ENCODE measurements at places on chromosomes 3 and 15.

- DNase-seq: no peak
Observed at GRCh38 chr15:28140062-28140461, 40.9 kb upstream of the OCA2 start.

- DNase-seq: no peak
Observed at GRCh38 chr3:18538463-18539230, 113.5 kb upstream of the SATB1 start.

GRCh38 chr3:127173516-127174166, 19.3 kb upstream of the PRR23E start:
- DNase-seq: no peak

- DNase-seq: no peak
Observed at GRCh38 chr15:54197995-54198394, 219.8 kb downstream of the UNC13C start.

DNA sequence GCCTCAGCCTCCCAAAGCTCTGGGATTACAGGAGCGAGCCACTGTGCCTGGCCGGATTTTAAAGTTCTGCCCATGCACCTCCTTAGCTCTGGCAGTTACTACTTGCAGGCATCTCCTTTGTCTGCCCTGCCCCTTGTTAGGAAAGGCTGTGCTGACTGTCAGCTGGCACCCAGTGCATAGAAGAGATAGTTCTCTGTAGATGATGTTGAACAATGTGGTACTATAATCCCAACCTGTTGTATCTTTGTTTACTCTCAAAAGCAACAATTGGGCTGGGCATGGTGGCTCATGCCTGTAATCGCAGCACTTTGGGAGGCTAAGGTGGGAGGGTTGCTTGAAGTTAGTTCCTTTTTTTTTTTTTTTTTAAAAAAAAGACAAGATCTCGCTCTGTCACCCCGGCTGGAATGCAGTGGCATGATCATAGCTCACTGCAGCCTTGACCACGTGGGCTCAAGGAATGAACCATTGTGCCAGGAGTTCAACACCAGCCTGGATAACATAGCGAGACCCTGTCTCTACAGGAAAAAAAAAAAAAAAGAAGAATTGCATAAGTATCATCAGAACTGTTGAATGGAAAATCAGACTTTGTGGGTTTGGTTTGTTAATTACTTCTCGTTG, 30.6 kb downstream of the FLNB start:
- no peak for DNase-seq

DNA sequence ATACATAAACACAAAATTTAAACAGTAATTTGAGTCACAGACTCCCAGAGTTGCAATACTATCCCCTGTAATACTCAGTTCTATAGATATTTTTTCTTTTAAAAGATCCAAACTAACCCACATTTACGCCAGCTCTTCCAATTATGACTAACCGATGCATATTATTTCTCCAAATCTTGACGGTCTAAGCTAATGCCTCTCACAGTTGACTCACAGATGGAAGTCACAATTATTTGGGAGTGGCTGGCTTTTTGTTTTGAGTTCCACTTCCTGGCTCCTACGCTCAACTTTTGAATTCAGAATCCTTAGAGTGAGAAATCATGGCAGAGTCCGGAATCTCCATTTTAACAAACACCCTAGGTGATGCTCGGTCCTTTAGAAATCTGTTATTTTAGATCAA, 749.9 kb downstream of the FHIT start:
- DNase-seq: no peak

GRCh38 chr3:41002104-41002503, 197.2 kb upstream of the CTNNB1 start:
- DNase-seq: no peak

DNA sequence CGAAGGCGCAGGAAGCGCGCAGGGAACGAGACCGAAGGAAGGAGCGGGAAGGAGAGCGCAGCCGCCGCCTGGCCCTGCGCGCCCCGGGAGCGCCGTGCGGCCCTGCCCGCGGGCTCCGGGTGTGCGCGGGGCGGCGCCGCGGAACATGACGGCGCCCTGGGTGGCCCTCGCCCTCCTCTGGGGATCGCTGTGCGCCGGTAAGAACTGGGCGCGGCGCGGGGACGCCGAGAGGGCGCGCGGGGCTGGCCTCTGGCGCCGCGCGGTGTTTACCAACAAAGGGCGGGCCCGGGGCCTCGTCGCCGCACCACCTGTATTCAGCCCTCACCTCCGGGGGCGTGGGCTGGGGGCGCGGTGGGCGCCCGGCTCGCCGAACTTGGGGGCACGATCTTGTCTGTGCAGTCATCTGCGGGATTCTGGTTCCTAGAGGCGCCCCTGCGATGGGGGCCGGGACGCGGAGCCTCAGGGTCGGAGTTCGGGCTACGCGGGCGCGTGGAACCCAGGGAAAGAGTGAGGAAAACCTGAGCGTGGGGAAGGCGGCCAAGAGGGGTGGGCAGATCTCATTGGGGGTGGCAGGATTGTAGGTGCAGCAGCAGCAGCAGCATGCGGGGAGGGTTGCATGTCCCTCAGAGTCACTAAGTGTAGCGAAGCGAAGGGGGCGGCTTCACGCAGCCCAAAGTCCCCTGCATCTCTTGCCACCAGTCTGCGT, 641 bp downstream of the ACVR2B start:
- peak; percentile 82 for DNase-seq

DNA sequence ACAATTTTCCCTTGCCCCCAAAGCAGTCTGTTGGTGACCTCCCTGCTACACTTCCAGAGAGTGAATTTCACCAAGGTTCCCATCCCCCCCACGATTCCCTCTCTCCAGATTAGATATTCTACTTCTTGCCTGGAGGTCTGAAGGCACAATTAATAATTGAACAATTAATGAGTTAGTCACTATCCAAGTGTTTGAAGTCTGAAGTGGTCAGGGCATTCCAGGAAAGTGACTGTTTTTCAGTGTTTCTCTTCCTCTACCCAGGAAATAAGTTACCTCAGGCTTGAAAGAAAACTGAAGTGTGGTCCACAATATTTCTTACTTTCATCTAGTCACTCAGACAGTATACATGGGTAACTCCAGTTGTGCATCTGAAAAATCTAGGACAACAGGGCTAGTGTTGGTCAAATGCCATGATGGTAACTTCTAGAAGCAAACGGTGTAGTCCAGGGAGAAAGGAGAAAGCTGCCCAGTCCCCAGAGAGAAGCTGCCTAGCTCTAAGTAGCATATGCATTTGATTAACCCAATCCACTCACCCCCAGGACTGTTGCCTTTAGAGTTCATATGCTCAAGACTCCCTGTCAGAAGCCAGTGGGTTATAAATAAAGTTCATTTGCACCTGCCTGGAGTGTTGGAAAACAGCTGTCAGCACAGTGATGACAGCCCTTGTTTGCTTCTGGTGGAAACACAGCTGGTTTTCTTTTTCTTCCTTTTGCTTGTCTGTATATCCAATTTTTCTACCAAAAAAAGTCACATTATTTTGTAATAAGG, 2.3 kb upstream of the TM4SF4 start:
- DNase-seq: no peak

- no peak for DNase-seq
Observed at GRCh38 chr3:30426293-30426993, 180.0 kb upstream of the TGFBR2 start.

GRCh38 chr3:13528217-13528867, 20.6 kb upstream of the FBLN2 start:
- DNase-seq: peak; percentile 41

DNA sequence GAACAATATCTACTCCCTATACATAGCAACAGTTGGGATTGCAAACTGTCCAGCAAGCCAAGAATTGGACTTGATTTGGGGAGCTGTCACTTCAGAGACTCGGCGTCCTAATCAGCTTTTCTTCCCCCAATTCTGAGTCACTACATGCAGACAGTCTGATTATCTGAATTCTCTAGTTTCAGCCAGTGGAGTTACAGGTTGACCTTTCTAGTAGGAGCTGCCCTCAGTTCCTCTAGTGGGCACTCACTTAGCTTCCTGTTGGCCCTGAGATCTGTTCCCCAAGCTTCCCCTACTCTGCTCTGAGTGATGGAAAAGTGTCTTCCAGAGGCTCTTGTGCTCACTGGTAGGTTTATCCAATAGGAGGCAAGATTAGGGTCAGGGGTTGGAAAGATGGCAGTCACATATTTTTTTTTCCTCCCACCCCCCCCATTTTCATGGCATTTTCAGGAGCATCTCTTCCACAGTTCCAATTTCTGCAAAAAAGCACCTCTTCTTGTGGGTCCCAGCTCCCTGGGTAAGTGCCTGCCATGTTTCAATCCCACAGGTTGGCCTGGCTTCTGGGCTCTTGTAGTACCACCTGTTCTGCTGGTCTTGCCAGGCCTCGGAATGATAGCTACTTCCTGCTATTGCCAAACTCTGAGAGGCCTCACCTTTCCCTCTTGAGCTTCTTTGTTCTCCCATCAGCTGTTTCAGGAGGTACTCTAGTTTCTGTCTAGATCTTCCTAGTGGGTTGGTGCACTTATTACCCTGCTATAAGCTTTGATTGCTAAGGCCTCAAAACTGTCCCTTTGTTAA, 182.2 kb downstream of the RAP2B start:
- no peak for DNase-seq

- no peak for DNase-seq
Observed at GRCh38 chr3:106728315-106729098, 648.7 kb upstream of the CCDC54 start.

DNA sequence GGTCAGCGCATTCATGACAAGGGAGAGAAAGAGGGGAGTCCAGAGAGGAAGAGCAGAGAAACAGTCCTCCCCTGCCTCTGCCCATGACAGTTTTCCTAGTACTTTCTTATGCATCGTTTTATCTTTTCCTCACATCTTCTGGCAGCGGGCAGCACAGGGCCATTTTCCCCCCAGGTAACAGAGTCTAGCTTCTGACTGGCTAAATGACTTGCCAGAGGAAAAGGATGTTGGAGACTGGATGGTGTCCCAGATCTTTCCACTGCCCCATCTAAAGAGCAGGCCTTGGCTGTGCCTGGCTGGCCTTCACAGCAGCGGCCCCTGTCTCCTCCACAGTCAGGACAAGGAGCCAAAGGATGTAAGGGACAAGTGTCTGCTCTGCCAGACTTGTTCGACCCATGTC, 59.3 kb downstream of the CTDSPL start:
- no peak for DNase-seq

DNA sequence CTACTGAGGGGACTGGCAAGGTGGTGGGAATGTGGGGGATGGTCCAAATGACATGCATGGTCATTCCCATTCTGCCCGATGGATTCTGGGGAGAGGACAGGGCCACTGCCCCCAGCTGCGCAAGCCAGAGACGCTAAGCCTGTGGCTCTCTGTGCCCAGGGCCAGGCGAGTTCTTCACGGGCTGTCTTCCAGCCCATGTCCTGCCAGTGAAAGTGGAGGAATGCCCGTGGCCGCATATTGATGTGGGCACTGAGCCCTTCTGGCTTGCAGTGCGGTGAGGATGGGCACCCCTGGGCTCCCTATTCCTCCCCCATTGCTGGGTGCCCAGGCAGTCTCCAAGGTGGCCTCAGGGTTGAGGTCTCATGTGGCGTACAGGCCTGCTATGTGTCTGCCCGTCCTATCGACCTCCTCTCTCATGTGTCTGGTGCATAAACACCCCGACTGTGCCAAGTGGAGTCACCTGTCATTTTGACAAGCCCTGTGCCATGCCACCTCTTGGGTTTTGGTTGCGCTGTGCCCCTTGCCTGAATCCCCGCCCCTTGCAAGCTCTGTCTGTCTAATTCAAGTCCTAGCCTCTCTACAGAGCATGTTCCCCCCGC, 116.8 kb downstream of the TMEM266 start:
- DNase-seq: no peak

DNA sequence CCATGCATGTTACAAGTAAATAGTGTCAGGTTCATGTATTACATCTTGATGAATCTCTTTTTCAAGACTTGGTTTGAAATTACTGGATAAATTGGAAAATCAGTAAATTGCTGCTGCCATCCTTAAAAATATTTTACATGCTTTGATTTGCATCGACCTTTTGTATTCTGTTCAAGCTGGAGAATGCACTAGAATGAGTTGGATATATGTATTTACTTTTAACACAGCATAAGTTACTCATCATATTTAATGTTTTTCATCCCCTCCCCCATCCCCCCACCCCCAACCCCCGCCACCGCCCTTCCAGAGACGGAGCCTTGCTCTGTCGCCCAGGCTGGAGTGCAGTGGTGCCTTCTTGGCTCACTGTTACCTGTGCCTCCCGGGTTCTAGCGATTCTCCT, 16.8 kb downstream of the UBE2E1 start:
- no peak for DNase-seq

DNA sequence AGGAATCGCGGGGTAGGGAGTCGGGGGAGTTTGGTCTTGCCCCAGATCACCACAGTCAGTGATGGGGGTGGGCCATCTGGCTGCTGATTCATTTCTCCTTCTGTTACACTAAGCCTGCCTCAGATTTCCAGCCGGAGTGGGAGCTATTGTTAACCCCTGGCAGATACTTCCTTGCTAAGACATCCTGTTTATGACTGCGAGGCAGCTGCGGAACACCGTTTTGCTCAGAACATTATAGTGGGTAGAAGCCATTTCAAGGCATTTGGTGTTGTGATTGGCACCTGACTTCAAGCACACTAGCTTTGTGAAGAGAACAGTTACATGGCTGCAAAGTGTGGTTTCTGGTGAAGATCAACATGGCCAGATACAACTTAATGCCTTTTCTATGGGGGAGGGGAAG, 73.8 kb downstream of the FLNB start:
- peak; percentile 64 for DNase-seq

DNA sequence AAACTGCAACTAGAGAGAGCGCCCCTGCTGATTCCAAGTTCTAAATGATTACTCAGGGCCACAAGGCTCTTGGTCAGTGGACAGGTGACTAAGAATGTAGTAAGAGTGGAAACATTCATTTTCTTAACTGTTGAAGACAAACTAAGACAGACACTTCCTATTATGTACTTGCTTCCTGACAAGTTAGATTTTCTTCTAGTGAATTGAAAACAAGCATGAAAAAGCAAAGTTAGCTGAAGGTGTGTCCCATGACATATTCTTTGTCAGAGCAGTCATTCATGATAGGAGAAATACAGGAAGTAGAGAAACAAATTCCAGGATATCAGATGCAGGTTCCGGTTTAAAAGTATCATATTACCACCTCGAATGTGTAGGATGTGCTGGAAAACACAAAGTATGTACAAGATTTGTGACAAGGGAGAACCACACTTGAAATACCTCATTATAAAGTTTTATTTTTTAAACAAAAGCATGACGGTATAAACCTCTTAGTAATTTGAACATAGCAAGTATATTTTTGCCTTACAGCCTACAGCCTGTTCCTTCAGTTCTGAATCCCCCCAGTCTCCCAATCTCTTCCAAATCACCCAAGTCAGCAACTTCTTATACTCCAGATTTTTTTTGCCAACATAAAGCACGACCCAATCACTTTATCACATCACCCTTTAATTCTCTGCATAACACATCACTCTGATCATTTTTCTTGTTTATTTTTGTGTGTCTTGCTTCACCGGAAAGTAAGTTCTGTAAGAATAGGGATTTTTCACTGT, 6.2 kb downstream of the TSPAN3 start:
- DNase-seq: no peak

- no peak for DNase-seq
Observed at GRCh38 chr3:43531835-43532234, 90.0 kb downstream of the ANO10 start.

- DNase-seq: no peak
Observed at GRCh38 chr3:124599147-124599765, 131.0 kb upstream of the UMPS start.

DNA sequence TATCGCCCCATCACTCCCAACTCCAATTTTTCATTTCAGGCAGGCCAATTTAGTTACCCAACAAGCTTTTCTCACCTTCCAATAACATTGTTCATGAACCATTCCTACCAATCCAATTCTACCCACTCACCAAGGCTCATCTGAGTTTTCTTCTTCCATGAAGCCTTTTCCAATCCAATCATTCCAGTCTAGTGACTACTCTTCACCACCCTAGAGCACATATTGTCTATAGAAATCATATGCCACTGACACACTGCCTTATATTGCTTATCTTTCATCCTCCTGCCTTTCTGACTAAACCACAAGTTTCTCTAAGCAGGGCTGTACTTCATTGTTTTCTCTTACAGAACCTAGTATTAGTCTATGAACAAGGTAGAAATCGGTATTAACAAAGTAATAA, 11.4 kb downstream of the CCDC14 start:
- no peak for DNase-seq
